ENCODE measurements at places on chromosomes 1 and 21.

DNA sequence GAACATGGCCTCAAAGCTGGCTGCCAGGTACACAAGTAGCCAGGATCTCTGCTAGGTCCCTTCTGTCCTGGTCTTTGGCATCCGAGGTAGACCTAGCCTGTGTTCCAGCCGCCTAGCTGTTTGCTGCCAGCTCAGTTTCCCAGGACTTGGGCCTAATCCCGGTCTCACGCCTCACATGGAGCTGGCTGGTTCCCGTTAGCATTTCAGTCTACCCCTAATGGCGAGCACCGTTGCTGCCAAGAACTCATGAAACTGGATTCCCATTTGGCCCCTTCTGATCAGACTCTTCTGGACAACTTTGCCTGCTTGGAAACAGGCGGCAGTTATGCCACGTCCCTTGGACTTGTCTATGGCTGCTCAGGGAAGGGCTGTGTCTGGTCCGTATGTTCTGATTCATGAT is 26.2 kb upstream of the HHAT start:
- DNase-seq, result no peak

- peak; percentile 49 for DNase-seq
Observed at GRCh38 chr1:32372149-32372756, 9.9 kb downstream of the TSSK3 start.

GRCh38 chr1:163166886-163167555 is 35.7 kb downstream of the RGS5 start:
- DNase-seq, result no peak

GRCh38 chr1:111085676-111086075 is 54.2 kb downstream of the DRAM2 start:
- no peak for DNase-seq

DNA sequence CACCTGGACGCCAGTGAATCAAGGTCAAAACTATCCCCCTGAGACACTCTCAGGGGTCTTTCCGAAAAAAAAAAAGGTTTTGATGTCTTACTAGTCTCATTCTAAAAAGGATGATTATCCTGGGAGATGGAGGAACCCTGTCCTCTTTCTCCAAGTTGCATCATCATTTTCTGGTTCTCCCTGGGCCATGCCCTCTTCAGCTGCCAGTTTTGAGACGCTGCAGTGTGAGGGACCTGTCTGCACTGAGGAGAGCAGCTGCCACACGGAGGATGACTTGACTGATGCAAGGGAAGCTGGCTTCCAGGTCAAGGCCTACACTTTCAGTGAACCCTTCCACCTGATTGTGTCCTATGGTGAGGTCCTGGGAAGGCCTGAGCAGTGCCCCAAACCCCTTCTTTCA is 3.5 kb downstream of the FCRLA start:
- no peak for DNase-seq
